Neural crest cell (in vitro differentiated cells): ENCODE measurements at places on chromosomes 5 and 9. TPM values are rescaled to one million over a fixed set of nuclear protein-coding genes. Genes with fewer than 3 reads are reported as not detected.

Gene PRR16
- total RNA-seq, result not detected in 2 replicates

Gene MOB3B
- 20.5 and 21.8 TPM in 2 replicates for total RNA-seq

Gene PCDHA10
- total RNA-seq, result 7.3 and 7.4 TPM in 2 replicates

Gene GABRA6
- not detected in 2 replicates for total RNA-seq

Gene DRD1
- total RNA-seq, result not detected in 2 replicates

Gene AGTPBP1
- total RNA-seq, result 42.4 and 43.0 TPM in 2 replicates

Gene OMD
- not detected in 2 replicates for total RNA-seq

Gene TLE1
- total RNA-seq, result 40.5 and 42.5 TPM in 2 replicates

Gene PCDHGA4
- 0.56 and 0.93 TPM in 2 replicates for total RNA-seq

DNA sequence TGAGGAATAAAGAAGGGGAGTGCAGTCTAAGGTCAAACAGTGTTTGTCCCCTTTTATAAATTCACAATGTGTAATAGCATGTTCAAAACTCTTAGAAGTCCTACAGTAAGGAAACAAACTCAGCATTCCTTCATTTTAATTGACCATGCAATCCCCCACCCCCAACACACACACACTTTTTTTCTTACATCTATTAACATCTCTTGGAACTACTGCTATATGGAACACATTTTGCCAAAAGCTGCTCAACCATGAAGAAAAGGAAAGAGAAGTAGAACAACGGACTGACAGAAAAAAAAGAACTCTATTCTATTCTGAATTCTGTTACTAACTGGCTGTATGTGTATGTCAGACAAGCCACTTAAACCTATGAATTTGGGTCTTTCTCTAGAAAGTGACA is 2.8 kb upstream of the CTNNAL1 start:
- H3K4me3 ChIP-seq, result peak overlapping the region; percentile 23
- peaks cover 38% of the 10 kb centered on the region for H3K4me1 ChIP-seq
- H3K27me3 ChIP-seq, result no peaks in the 10 kb centered on the region
- H3K27ac ChIP-seq, result peak overlapping the region; percentile 41

GRCh38 chr5:124871303-124871702 is 124.9 kb upstream of the ZNF608 start:
- H3K4me1 ChIP-seq, result peaks cover 72% of the 10 kb centered on the region
- no peak overlapping the region for H3K4me3 ChIP-seq
- H3K36me3 ChIP-seq, result no peaks in the 10 kb centered on the region
- no peaks in the 10 kb centered on the region for H3K27me3 ChIP-seq

GRCh38 chr5:167945542-167946384 is 345.7 kb upstream of the WWC1 start:
- H3K36me3 ChIP-seq, result no peaks in the 10 kb centered on the region
- no peak for DNase-seq
- H3K27ac ChIP-seq, result peak overlapping the region; percentile 22
- no peaks in the 10 kb centered on the region for H3K27me3 ChIP-seq
- H3K4me1 ChIP-seq, result peaks cover 27% of the 10 kb centered on the region
- H3K4me3 ChIP-seq, result no peak overlapping the region

- H3K27me3 ChIP-seq, result no peaks in the 10 kb centered on the region
Observed at GRCh38 chr5:56596155-56596554, 219.2 kb upstream of the MAP3K1 start.

GRCh38 chr5:65102976-65103711 is 334.4 kb downstream of the CWC27 start:
- no peak for DNase-seq
- H3K36me3 ChIP-seq, result no peaks in the 10 kb centered on the region
- H3K27ac ChIP-seq, result no peak overlapping the region
- no peaks in the 10 kb centered on the region for H3K27me3 ChIP-seq
- H3K4me3 ChIP-seq, result no peak overlapping the region

DNA sequence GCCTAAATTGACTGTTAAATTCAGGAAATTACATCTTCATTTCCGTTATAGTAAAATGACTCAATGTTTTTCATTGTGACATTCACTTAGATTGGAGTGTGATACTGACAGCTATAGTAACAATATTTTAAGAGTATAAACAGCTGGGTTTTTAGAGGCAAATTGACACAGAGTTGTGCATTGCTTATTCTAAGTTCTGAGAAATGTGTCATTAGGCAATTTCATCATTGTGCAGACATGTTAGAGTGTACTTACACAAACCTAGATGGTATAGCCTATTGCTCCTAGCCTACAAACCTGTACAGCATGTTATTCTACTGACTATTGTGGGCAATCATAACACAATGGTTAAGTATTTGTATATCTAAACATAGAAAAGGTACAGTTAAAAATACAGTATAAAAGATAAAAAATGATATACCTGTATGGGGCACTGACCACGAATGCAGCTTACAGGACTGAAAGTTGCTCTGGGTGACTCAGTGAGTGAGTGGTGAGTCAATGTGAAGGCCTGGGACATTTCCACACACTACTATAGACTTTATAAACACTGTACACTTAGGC is 132.7 kb downstream of the PDE4D start:
- H3K4me1 ChIP-seq, result no peaks in the 10 kb centered on the region
- H3K4me3 ChIP-seq, result no peak overlapping the region
- H3K27me3 ChIP-seq, result no peaks in the 10 kb centered on the region
- no peak for DNase-seq
- no peak overlapping the region for H3K27ac ChIP-seq

DNA sequence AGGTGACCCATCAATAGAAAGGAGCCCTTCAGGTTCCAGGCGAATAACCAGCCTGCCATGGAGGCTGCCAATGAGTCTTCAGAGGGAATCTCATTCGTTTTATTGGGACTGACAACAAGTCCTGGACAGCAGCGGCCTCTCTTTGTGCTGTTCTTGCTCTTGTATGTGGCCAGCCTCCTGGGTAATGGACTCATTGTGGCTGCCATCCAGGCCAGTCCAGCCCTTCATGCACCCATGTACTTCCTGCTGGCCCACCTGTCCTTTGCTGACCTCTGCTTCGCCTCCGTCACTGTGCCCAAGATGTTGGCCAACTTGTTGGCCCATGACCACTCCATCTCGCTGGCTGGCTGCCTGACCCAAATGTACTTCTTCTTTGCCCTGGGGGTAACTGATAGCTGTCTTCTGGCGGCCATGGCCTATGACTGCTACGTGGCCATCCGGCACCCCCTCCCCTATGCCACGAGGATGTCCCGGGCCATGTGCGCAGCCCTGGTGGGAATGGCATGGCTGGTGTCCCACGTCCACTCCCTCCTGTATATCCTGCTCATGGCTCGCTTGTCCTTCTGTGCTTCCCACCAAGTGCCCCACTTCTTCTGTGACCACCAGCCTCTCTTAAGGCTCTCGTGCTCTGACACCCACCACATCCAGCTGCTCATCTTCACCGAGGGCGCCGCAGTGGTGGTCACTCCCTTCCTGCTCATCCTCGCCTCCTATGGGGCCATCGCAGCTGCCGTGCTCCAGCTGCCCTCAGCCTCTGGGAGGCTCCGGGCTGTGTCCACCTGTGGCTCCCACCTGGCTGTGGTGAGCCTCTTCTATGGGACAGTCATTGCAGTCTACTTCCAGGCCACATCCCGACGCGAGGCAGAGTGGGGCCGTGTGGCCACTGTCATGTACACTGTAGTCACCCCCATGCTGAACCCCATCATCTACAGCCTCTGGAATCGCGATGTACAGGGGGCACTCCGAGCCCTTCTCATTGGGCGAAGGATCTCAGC is at the start of gene OR1K1:
TSS of gene OR1K1 (plus strand) at position 58 of the 995 bp plus-strand sequence. CDS start at position 58, 0 bp downstream.
- H3K4me3 ChIP-seq, result no peak within 1 kb of the TSS
- H3K4me1 ChIP-seq, result no peaks in the 10 kb centered on the region
- H3K27me3 ChIP-seq, result peaks cover 31% of the 10 kb centered on the region
- no peaks in the 10 kb centered on the region for H3K36me3 ChIP-seq
- H3K27ac ChIP-seq, result peak within 1 kb of the TSS; percentile 86

- no peak overlapping the region for H3K4me3 ChIP-seq
- H3K27me3 ChIP-seq, result no peaks in the 10 kb centered on the region
Observed at GRCh38 chr9:121684381-121685145, 33.1 kb downstream of the DAB2IP start.

DNA sequence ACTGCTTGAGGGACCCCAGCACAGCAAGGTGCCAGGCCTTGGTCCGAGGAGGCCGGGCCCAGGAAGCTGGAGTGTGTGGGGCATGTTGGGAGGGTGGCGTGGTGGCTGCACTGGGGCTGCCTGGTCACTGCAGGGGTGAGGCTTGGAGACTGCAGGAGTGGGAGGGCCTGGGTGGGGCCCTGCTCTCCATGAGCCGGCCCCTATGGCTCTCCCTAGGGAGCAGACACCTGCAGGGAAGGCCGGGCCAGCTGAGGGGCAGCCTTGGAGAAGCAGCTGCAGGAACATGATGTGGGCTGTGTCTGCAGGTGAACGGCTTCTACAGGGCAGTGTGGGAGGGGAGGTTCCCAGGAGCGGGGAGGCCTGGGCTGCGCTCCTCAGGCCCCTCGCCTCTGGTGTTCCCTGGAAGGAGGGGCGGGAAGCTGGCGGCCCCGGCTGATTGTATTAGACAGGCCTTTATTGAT is 41.7 kb upstream of the TMEM250 start:
- no peaks in the 10 kb centered on the region for H3K36me3 ChIP-seq
- no peak overlapping the region for H3K27ac ChIP-seq
- peaks cover 20% of the 10 kb centered on the region for H3K4me1 ChIP-seq
- H3K4me3 ChIP-seq, result no peak overlapping the region
- no peak for DNase-seq
- H3K27me3 ChIP-seq, result peaks cover 21% of the 10 kb centered on the region

GRCh38 chr9:6305954-6306563 is 22.1 kb upstream of the TPD52L3 start:
- H3K4me3 ChIP-seq, result no peak overlapping the region
- no peak overlapping the region for H3K27ac ChIP-seq
- H3K36me3 ChIP-seq, result no peaks in the 10 kb centered on the region
- DNase-seq, result no peak
- no peaks in the 10 kb centered on the region for H3K4me1 ChIP-seq

DNA sequence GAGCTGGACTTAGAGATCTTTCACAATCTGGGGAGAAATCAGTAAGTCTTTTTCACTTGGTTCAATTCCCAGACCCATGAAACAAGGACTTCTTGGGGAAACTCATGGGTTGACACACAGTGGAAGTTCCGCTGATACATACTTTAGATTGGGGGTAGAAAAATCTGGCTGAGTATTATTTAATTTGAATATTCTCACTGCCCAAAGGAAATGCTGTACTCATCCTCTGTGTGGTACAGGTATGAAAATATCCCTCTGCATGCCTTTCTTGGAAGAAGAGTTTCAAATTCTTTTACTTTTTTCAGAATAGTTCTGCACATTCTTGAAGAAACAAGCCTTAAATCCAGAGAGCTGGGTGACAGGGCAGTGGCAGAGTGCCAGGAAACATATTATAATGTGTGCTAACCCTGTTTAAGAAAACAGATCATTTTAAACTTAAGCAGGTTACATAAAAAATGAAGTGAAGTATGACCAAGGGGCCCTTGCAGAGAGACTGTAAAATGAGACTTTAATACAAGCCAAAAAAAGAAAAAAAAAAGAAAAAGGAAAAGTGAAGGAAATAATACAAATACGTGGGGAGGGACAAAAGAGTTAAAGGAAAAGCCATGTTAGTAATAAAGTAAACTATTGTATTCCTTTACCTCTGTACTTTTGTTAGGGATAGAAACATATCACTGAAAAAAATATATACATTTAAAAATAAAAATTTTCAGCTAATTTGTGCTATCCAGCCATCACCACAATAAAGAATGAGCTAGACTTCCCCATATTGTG is 173.4 kb upstream of the NR3C1 start:
- H3K36me3 ChIP-seq, result no peaks in the 10 kb centered on the region
- DNase-seq, result no peak
- H3K4me1 ChIP-seq, result no peaks in the 10 kb centered on the region

DNA sequence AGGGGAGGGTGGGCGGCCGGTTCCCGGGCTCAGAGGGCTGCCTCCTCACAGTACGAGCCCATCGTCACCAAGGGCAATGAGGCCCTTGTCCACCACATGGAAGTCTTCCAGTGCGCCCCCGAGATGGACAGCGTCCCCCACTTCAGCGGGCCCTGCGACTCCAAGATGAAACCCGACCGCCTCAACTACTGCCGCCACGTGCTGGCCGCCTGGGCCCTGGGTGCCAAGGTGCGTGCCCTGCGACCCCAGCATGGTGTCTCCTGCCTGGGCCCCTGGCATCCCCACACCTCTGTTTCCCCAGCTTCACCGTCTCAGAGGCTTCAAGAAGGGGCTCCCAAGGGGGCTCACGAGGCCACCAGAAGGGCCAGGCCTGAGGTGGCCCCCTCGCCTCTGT is 7.2 kb downstream of the DBH start:
- no peak overlapping the region for H3K27ac ChIP-seq
- H3K4me3 ChIP-seq, result no peak overlapping the region
- no peak for DNase-seq
- H3K27me3 ChIP-seq, result peaks cover 7% of the 10 kb centered on the region
- H3K4me1 ChIP-seq, result peaks cover 2% of the 10 kb centered on the region

GRCh38 chr9:134040781-134041648 is 15.7 kb downstream of the BRD3OS start:
- H3K27ac ChIP-seq, result no peak overlapping the region
- no peak for DNase-seq
- peaks cover 42% of the 10 kb centered on the region for H3K36me3 ChIP-seq
- no peaks in the 10 kb centered on the region for H3K27me3 ChIP-seq
- no peak overlapping the region for H3K4me3 ChIP-seq

- no peak overlapping the region for H3K27ac ChIP-seq
- H3K36me3 ChIP-seq, result no peaks in the 10 kb centered on the region
- no peaks in the 10 kb centered on the region for H3K4me1 ChIP-seq
- no peaks in the 10 kb centered on the region for H3K27me3 ChIP-seq
Observed at GRCh38 chr9:78369639-78370219, 72.8 kb downstream of the PSAT1 start.

DNA sequence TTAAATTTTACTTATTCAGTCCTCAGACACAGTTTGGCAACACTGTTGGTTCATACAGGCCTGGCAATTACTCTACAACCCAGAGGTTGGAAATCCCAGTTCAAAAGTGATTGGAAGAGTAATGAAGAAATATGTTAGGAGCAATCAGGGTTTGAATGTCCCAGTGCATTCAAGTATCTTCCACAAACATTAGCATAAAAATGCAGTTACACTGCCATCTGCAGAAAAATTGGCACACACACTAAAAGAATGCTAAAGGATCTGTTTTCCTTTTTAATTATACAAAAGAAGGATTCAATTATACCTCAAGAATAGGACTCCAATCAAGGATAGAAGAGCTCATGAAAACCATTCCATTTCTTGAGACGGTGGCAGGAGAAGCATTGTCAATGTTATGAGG is 130.2 kb downstream of the DNAH5 start:
- no peak overlapping the region for H3K27ac ChIP-seq
- H3K36me3 ChIP-seq, result no peaks in the 10 kb centered on the region
- DNase-seq, result no peak
- H3K4me1 ChIP-seq, result peaks cover 4% of the 10 kb centered on the region
- H3K27me3 ChIP-seq, result peaks cover 3% of the 10 kb centered on the region
- H3K4me3 ChIP-seq, result no peak overlapping the region

GRCh38 chr5:154729613-154730012 is 25.6 kb upstream of the LARP1 start:
- no peak overlapping the region for H3K27ac ChIP-seq
- H3K4me1 ChIP-seq, result no peaks in the 10 kb centered on the region
- no peak for DNase-seq
- H3K36me3 ChIP-seq, result no peaks in the 10 kb centered on the region

DNA sequence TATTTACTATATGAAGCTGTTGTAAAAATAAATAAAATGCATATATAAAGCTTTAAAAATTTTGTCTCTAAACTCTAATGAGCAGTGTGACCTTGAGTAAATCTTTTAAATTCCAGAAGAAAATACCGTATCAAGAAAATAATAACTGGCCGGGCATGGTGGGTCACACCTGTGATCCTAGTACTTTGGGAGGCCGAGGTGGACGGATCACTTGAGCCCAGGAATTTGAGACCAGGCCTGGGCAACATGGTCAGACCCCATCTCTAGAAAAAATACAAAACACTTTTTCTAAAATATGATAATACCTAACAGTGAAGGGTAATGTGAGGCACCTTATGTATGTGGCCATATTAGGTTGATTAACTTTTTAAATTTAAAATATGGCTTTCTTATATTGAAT is 8.5 kb downstream of the CPEB4 start:
- DNase-seq, result no peak
- H3K4me1 ChIP-seq, result peaks cover 4% of the 10 kb centered on the region
- no peaks in the 10 kb centered on the region for H3K36me3 ChIP-seq
- H3K27ac ChIP-seq, result no peak overlapping the region
